ENCODE measurements at places on chromosomes 5 and 9.

GRCh38 chr5:89445106-89445745 lies 562.2 kb upstream of the MEF2C start:
- ATAC-seq = no peak

GRCh38 chr5:6340100-6340499 lies 38.2 kb downstream of the MED10 start:
- ATAC-seq = no peak

- ATAC-seq = no peak
Observed at GRCh38 chr5:65338606-65339151, 143.0 kb downstream of the ADAMTS6 start.

DNA sequence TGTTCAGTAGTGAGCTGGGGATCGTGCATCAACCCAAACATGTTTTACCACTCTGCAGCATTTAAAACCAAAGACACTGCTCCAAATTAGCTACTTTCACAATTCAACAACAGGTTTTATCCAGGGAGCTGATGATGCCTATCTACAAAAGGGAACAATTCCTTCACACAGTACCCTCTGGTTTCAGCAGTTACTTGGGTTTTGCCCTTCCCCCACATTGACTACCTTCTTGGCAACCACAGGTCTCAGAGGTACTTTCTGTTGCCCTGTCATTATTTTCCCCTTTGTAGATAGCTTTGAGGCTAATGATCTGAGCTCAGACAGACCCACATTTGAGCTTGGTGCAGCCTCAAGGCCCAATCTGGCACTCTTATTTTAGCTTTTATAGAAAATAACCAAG lies 96.1 kb downstream of the WDR41 start:
- no peak for ATAC-seq

All from SK-N-SH treated with all-trans-retinoic acid at 6 μM for 48 hours (cell line).